ENCODE measurements at places on chromosomes 5 and 9. TPM values are rescaled to one million over a fixed set of nuclear protein-coding genes. Genes with fewer than 3 reads are reported as not detected.

DNA sequence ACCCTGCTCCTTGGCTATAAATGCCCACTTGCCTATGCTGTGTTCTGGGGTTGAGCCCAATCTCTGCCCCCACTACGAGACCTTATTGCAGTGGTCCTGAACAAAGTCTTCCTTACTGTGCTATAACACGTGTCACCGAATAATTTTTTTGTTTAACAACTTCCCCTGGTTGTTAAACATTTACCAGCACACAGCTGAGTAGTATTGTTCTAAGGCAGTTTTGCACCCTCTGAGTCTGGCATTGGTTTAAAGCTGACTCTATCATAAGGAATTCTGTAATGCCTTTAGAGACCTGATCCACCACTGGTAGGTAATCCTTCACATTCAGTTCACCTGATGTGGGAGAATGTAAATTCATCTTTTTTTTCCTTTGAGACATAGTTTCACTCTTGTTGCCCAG lies 25.6 kb upstream of the ANKRD31 start:
- DNase-seq = no peak

- DNase-seq = peak; percentile 40
Measured at GRCh38 chr9:134056483-134057306, 11.1 kb downstream of the BRD3 start.

DNA sequence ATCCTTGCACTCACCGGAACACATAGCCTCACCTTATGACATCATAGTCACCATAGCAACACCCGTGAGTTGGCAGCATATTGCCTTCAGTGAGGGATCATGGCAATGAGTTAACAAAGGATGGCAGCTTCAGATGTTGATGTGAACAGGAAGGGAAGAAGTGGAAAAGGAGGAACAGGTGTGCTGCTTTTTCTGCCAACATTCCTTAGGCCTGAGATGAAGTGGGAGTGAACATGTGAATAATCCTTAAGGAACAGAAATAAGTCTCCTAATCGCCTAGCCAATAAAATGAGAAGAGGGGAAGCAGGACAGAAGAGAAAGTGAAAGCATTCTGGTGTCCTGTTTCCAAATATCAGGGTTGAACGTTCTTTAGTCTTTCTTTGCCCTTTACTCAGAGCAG lies 360.0 kb downstream of the BRINP1 start:
- DNase-seq = no peak

- no peak for DNase-seq
Measured at GRCh38 chr5:167792514-167792913, 498.9 kb upstream of the WWC1 start.

DNA sequence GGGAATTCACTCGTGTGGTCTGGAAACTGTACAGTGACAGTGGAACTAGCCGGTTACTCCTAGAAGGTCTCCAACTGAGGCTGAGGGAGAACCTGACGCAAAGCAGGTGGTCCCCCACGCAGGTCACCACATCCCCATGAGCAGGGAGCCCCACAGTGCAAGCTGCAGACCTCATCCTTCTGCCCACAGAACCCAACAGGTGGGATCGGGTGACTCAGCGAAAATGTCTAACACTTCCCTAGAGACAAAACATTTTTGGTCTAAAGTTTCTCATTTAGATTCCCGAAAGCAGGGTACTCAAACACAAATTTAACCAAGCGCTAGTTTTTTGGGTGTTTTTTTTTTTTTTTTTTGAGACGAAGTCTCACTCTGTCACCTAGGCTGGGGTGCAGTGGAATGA lies 62.4 kb upstream of the RETREG1 start:
- no peak for DNase-seq

- DNase-seq = no peak
Measured at GRCh38 chr5:72619251-72619650, 112.0 kb upstream of the ZNF366 start.

DNA sequence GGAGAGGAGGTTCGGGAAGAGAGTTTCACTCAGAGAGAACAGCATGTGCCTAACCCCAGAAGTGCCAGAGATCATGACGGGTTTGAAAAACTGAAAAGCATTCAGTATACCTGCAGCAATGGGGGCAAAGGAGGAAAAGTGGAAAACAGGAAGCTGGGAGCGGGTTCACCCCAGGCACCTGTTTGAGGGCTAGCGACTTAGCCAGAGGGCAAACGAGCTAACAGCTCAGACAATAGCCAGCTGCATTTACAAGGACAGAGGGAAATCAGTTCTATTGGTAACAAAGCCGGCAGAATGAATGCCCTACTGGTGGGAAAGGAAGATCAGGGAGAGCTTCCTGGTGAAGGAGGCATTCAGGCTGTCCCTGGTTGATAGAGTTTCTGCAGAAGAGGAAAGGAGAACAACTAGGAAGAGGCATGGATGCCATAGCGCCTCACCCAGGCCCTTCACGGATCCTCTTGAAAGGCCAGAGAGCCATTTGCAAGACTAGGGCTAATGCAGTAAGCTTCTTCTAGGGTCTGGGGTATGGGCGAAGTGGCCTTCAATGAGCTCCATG lies 141.7 kb upstream of the ADRA1B start:
- no peak for DNase-seq

DNA sequence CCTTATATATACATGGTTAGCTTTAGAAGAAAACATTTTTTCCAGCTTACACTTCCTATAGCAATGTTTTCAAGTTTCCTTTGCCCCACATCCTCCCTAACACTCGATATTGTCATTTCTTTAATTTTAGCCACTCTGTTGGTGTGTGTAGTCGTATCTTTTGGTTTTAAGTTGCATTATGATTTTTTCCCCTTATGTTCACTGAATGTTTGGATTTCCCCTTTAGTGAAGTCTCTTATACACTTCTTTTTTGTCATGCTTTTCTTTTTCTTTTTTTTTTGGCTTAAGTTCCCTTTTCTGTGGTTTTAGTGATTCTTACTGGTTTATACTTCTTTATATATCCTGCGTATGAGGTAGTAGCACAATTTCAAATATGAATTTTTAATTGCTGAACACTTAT lies 58.8 kb downstream of the KDM4C start:
- DNase-seq = no peak

The ADGRV1 gene
- 4.5 TPM for total RNA-seq

The PRR16 gene
- total RNA-seq = 2.9 TPM

The BTNL9 gene
- 12.7 TPM for total RNA-seq

The TRIM41 gene
- total RNA-seq = 34.0 TPM

The F2RL1 gene
- total RNA-seq = 58.1 TPM

The PCDH1 gene
- 127 TPM for total RNA-seq

The TRIP13 gene
- 2.1 TPM for total RNA-seq
